SK-N-SH (cell line): ENCODE measurements at places on chromosomes 12 and 14. TPM values are rescaled to one million over a fixed set of nuclear protein-coding genes. Genes with fewer than 3 reads are reported as not detected.

- H3K4me3 ChIP-seq = no peak overlapping the region
- no peaks in the 10 kb centered on the region for H3K36me3 ChIP-seq
- no peak overlapping the region for H3K27ac ChIP-seq
- no peaks in the 10 kb centered on the region for H3K4me1 ChIP-seq
- DNase-seq = peak; percentile 34
- H3K27me3 ChIP-seq = peaks cover 13% of the 10 kb centered on the region
Observed at GRCh38 chr12:7460375-7461259, 16.7 kb upstream of the CD163L1 start.

- no peak within 1 kb of the TSS for H3K4me3 ChIP-seq
- no peak for DNase-seq
- H3K27ac ChIP-seq = no peak within 1 kb of the TSS
- H3K27me3 ChIP-seq = peaks cover 17% of the 10 kb centered on the region; the same call in 1 of the 2 replicates
- no peaks in the 10 kb centered on the region for H3K36me3 ChIP-seq
Observed at GRCh38 chr14:38207736-38208617, at the start of gene SSTR1. TSS of gene SSTR1 (plus strand) at chr14:38207904. CDS start at chr14:38209390, 1,486 bp downstream.

DNA sequence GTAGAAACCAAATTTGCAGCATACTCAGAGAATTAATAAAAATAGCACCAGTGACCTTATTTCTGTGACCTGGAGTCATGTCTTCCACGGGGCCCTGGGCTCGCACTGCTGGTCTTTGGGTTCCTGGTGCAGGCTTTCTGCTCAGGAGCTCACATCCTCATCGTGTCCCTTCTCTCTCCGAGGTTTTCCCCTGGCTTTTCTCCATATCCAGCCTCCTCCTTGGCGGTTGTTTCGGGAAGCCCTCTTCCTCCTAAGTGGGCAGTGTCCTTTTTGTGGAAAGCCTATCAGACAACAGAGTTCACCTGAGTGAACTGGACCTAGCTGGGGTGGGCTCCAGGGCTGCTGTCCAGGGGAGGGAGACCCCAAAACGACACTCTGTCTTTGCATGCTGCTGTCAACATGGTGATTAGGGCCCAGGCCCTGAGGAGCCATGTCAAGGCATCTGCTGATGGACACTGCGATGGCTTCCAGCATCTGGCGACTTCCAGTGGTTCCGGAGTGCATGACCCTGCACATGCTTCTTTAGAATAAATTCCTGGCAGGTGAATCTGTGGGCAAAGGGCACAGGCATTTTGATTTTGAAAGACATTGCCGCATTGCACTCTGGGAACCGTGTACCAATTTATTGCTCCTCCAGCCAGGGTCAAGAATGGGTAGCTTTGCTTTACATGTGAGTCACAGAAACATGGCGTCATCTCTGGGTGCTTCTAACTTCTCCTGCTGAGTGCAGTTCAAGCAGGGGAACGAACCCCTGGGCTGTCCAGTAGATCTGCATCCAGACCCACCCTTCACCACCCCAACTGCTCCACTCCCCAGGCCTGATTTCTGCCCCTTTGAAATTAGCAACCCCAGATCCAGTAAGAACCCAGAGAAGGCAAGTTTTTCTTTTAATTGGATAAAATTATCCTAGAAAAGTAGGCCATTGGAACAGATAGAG, 136.8 kb downstream of the ADGRD1 start:
- no peak for DNase-seq
- H3K4me1 ChIP-seq = no peaks in the 10 kb centered on the region
- no peak overlapping the region for H3K4me3 ChIP-seq
- no peak overlapping the region for H3K27ac ChIP-seq
- H3K27me3 ChIP-seq = no peaks in the 10 kb centered on the region

DNA sequence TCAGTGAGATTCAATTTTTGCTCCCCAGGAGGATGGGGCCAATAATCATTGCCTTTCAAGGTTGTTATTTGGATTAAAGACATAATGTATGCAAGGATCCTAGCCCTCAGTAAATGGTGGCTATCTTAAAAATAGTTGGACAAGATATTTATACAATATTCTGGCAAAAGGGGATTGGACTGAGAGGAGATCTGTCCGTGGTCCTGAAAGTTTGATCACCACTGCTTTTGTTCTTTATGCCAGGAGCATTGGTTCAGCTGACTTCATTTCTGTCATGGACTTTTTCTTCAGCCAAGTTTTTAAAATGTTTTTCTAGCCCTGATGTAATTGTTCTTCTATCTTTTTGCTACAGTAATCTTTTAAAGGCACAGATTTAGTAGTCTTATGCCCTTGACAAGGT, 70.2 kb upstream of the TCL1A start:
- no peak overlapping the region for H3K27ac ChIP-seq
- no peak for DNase-seq
- H3K27me3 ChIP-seq = no peaks in the 10 kb centered on the region
- H3K36me3 ChIP-seq = no peaks in the 10 kb centered on the region
- no peaks in the 10 kb centered on the region for H3K4me1 ChIP-seq

GRCh38 chr12:127273626-127274025, 993.3 kb upstream of the TMEM132C start:
- DNase-seq = no peak
- H3K27me3 ChIP-seq = no peaks in the 10 kb centered on the region
- H3K36me3 ChIP-seq = no peaks in the 10 kb centered on the region
- no peak overlapping the region; the same call in 1 of the 2 replicates for H3K27ac ChIP-seq

DNA sequence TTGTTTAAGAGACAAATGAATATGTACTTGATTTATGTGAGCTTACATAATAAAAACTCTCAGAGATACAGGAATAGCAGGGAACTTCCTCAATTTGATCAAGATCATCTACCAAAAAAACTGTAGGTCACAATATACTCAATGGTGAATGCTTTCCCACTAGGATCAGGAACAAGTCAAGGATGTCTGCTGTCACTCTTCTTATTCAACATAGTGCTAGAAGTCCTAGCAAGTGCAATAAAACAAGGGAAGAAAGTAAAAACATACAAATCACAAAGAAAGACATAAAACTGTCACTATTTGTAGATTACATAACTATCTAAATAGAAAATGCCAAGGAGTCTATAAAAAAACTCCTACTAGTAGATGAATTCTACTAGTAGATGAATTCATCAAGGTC, 41.9 kb upstream of the PAWR start:
- H3K4me1 ChIP-seq = no peaks in the 10 kb centered on the region
- no peaks in the 10 kb centered on the region for H3K36me3 ChIP-seq
- no peak overlapping the region for H3K4me3 ChIP-seq
- DNase-seq = no peak

DNA sequence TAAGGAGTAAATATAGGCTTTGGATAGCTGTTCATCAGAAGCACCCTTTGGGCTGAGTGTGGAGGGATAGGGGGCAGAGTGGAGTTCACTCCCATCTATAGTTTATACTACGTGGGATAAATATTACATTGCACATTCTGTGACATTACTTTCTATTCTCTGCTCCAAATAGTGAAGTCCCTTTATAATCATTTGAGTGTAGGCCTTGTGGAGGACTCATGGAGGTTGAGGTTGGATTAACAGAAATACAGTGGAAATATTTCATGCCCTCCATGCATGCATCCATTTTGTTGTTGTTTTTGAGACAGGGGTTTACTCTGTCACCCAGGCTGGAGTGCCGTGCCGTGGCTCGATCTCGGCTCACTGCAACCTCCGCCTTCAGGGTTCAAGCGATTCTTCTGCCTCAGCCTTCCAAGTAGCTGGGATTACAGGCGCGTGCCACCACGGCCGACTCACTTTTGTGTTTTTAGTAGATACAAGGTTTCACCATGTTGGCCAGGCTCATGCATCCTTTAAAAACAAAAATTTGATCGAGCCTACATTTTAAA, 1.4 kb downstream of the CHPT1 start:
- no peak overlapping the region for H3K27ac ChIP-seq
- peak; percentile 45 for DNase-seq
- no peaks in the 10 kb centered on the region for H3K36me3 ChIP-seq
- H3K4me1 ChIP-seq = peaks cover 11% of the 10 kb centered on the region
- H3K4me3 ChIP-seq = peak overlapping the region; percentile 68

DNA sequence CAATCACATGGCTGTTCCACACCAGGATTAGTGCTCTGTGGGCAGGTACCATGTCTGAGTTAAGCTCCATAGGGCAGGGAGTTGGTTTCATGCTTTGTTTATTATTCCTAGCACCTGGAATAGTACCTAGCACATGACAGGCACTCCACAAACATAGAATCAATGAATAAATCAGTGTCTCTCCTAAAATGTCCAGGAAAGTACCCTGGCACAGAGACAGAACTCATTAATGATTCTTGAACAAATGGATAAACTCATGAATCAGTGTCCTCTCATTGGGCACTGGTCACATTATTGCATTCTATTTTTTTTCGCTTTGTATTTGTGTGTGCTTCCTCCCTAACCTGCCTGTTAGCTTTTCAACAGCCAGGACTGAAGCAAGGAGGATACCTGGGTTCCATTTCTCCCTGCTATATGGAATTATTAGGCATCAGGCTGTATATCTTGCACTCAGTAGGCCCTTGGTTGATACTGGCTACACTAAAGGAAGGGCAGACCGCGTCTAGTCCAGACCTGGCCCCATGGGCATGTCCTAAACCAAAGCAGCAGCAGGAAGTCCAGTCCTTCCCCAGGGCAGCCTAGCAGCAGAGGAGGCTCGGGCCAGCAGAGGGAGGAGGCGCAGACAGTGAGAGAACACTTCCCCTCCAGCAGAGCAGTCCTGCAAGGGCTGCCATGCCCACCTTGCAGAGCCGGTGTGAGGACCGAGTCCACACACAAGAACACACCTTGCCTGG, 18.4 kb downstream of the HDAC7 start:
- no peak overlapping the region for H3K27ac ChIP-seq
- no peaks in the 10 kb centered on the region for H3K27me3 ChIP-seq
- no peak for DNase-seq
- H3K4me1 ChIP-seq = peaks cover 40% of the 10 kb centered on the region; the same call in 1 of the 2 replicates

- H3K36me3 ChIP-seq = no peaks in the 10 kb centered on the region
- no peaks in the 10 kb centered on the region for H3K4me1 ChIP-seq
- DNase-seq = no peak
- H3K4me3 ChIP-seq = no peak overlapping the region
- peaks cover 6% of the 10 kb centered on the region; the same call in 1 of the 2 replicates for H3K27me3 ChIP-seq
- H3K27ac ChIP-seq = no peak overlapping the region
Observed at GRCh38 chr14:104913435-104913834, 11.2 kb upstream of the PLD4 start.

- no peaks in the 10 kb centered on the region for H3K27me3 ChIP-seq
- no peak for DNase-seq
- no peaks in the 10 kb centered on the region for H3K36me3 ChIP-seq
Observed at GRCh38 chr12:88408823-88409222, 171.4 kb downstream of the KITLG start.

Gene C12orf60
- 0.87 and 1.0 TPM in 2 replicates for polyA plus RNA-seq

Gene MYF5
- not detected in 2 replicates for polyA plus RNA-seq

Gene TMEM132C
- polyA plus RNA-seq = not detected in 2 replicates
